ENCODE measurements at places on chromosomes 1 and 21. TPM values are rescaled to one million over a fixed set of nuclear protein-coding genes. Genes with fewer than 3 reads are reported as not detected.

FMO3 gene
- total RNA-seq: not detected

KRTAP27-1 gene
- total RNA-seq: not detected

INSRR gene
- 0.07 TPM for total RNA-seq

LRRC3 gene
- total RNA-seq: 1.6 TPM

BMP8A gene
- 0.35 TPM for total RNA-seq

DNA sequence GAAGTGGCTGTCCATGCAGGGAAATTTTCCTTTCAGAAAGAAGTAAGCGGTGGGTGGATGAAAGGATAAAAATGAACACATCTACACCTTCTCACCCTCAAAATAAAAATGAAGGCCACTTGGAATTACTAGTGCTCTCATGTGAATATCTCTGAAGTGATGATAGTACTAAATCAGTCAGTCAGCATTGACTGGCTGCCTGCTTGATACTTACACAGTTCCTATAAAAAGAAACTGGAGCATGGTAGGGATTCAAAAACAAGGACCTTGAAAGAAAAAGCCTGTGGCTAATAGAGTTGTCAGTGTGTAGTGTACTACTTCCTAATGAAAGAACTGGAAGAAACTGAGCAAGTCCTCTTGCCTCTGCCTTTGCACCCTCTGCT lies 239.7 kb downstream of the HLX start:
- no peak for DNase-seq

DNA sequence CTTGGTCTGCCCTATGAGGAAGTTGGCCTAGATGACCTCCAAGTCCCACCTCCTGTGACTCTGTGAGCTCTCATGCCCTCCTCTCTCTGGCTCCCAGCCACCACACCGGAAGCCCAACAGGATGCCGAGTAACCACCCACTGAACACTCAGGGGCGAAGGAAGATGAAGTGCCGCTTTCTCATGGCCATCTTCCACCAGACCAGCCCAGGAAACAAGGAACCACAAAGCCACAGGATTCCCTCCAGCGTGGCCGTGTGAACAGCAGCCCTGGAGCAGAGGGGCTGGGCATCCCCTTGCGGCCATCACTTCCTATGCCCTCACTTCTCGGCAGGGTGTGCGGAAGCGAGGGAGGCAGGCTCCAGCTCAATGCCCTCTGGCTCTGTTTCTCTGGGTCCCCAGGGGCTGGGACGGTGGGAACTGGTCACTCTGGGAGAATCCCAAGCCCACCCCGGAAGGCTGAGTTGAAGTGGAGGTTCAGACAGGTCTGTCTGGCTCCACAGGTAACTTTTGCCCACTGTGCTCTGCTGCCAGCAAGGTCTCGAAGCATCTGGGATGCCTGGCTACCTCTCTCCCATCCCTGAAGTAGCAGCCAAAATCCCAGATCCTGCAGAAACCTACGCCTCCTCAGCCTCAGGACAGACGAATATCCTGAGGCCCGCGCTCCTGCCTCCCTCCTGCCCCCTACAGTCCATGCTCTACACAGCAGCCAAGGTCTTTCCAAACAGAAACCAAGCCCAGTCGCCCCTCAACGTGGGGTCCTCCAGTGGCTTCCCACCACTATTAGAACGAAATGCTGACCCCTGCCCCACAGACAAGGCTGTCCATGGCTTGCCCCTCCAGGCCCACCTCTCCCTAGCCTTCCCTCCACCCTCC lies 44.2 kb upstream of the ECE1 start:
- DNase-seq: peak; percentile 82

DNA sequence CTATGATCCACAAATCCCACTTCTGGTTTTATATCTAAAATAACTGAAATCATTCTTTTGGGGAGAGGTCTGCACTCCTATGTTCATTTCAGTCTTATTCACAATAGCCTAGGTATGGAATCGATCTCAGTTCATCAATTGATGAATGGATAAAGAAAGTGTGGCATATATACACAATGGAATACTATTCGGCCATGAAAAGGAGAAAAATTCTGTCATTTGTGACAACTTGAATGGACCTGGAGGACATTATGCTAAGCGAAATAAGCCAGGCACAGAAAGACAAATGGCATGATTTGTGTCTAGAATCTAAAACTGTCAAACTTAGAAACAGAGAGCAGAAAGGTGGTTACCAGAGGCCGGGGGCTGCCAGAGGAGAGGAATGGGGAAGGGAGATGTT lies 5.4 kb upstream of the KRTAP10-8 start:
- DNase-seq: no peak

- no peak for DNase-seq
Observed at GRCh38 chr1:47951545-47952235, 45.5 kb downstream of the TRABD2B start.

GRCh38 chr1:178345238-178345637 lies 151.5 kb downstream of the CLEC20A start:
- DNase-seq: no peak

GRCh38 chr1:66300280-66300971 lies 233.5 kb upstream of the SGIP1 start:
- DNase-seq: no peak

DNA sequence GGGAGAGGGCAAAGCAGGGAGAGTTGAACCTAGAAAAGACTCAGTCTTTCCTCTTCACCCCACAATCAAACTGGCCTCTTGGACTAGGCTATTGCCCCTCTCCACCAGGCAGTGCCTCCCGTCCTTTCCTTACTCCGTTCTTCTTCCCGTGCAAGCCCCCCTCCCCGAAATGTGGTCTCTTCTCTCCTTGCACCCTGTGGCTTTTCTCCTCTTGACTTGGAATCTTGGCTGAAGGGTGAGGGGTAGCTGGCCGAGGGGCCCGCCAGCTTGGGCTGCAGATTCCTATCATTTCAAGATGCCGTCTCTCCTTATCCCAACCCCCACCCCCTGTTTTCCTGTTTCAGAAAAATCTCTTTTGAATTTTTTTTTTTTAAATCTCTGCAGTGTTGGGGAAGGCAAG lies 1.6 kb downstream of the WNT2B start:
- no peak for DNase-seq

DNA sequence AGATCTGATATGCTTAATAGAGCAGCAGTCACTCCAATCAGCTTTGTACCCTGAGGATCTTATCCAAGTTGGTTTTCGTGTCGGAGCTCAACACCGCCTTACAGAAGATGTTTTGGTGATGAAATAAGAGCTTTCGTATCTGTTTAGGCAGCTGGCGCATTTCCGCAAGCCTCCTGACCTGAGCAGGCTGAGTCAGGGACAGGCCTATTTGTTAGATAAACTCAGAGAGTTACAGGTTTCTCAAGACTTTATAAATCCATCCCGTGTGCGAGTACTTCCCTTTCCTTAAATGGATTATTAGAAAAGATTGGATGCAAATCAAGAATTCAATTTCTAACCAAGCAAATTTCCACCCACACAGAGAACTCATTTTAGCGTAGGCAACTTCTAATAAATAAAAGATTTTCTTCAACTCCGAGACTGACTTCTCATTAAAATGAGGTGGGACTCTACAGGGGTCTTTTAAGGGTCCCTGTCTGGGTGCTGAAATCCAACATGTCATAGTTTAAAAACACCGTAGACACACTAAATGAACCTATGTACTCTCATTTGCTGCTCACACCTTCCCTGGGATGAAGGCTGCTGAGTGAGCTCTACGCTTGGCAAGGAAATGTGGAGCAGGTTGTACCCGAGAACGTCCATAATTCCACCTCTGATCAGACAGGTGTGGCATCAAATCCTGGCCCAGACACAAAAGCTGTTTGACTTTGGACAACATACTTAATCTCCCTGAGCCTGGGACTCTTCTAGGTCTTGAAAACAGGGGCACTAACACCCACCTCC lies 106.9 kb upstream of the F3 start:
- DNase-seq: no peak

- no peak for DNase-seq
Observed at GRCh38 chr1:94602802-94603625, 61.5 kb upstream of the F3 start.

DNA sequence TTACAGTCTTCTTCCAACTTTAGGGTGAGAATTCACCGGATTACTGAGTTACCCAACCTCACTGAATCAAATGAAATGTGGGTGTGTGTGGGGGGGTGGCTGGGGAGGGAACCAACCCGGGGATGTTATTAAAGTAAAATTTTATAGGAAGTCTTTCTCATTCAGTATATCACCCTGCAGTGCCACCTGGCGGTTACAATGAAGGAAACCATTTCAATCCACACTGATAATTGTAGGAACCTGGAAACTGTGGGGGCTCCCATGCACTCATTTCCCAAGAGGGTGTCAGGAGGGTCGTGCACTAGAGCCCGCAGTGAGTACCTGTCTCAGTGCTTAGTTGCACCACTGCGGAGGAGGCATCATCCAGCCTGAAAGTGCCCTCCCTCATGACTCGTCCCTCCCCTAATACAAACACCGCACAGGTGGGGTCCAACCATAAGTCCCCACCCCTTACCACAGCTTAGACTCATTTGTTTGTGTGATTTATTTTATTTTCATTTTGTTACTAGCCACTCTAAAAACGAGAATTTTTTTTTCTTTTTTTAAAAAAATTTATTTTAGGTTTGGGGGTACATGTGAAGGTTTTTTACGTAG lies 29.1 kb upstream of the IGSF5 start:
- DNase-seq: no peak

Measured in CD4-positive, CD25-positive, alpha-beta regulatory T cell (primary cell).